Stimulated activated CD4-positive, alpha-beta T cell treated with anti-CD3 and anti-CD28 coated beads, TNF-alpha, amount 100 ng/mL, for 4 hours (primary cell): ENCODE measurements at places on chromosomes 16 and 17.

DNA sequence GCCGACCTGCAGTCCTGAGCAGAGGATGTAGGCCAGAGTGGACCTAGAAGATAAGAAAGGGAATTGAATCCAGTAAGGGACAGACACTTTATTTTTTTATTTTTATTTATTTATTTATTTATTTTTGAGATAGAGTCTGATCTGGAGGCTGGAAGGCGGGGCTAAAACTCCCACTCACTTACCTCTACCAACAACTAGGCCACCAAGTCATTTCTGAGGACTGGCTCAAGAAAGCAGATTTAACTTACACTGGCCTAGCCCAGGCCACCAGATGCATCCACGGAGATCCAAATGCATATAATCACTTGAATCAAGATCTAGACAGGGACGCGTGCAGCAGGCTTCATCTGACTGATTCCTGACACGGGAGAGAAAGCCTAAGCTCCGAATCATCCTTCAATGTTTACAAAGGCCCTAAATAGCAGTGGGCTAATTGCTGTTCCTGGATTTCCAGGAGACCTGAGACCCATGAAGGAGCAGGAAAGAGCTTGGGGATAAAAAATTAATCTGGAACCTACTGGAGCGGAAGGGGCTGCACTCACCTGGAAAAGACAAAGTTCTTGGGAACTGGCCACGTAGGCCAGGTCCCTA lies 1.1 kb upstream of the ALOX12 start:
- no peak for DNase-seq

DNA sequence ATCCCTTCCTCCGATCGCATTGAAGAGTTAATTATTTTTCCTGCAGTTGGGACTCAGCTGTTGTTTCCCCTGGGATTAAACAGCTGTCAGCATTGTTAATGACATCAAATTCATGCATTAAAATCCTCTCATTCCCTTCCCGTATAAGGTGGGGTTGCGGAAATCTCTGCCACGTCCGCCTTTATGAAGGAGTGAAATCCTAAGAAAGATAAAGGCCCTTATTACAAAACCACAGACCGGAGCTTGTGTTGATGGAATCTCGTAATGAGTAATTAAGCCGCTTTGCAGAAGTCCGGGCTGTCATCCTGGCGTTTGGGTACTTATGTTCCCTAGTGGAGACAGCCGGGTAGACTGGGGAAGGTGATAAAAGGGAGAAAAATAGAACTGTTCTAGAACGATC lies 627.6 kb downstream of the MAF start:
- no peak for DNase-seq

- DNase-seq, result no peak
Observed at GRCh38 chr16:67782567-67783352, 23.6 kb downstream of the RANBP10 start.

- no peak for DNase-seq
Observed at GRCh38 chr17:49473900-49474751, 21.0 kb upstream of the NGFR start.

DNA sequence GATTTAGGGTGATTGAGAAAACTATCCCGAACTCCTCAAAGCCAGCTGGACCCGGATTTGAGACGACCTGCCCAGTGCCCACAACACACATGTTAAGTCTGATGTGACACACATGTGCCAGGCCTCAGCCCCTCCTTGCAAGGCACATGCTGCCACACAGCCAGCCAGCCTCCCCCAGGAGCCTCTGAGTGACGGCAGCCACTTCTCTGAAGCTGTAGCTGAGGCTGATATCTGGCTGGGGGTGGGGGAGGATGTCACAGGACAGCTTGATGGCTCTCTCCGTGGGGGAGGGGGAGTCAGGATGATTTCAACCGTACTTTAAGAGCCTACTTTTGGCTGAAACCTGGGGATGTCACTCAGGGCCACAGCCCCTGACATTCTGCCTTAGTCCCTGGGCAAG lies 40.9 kb downstream of the SRCIN1 start:
- DNase-seq, result no peak
